ENCODE measurements at places on chromosomes 1 and 21.

GRCh38 chr1:241714321-241715218 is 62.5 kb downstream of the WDR64 start:
- DNase-seq: no peak

GRCh38 chr1:20785907-20786252 is 1.2 kb downstream of the HP1BP3 start:
- DNase-seq: no peak

- no peak for DNase-seq
Observed at GRCh38 chr1:183023146-183023600, at the start of gene LAMC1. Gene LAMC1 (plus strand): TSS chr1:183023420. CDS start chr1:183023717, 297 bp downstream.

DNA sequence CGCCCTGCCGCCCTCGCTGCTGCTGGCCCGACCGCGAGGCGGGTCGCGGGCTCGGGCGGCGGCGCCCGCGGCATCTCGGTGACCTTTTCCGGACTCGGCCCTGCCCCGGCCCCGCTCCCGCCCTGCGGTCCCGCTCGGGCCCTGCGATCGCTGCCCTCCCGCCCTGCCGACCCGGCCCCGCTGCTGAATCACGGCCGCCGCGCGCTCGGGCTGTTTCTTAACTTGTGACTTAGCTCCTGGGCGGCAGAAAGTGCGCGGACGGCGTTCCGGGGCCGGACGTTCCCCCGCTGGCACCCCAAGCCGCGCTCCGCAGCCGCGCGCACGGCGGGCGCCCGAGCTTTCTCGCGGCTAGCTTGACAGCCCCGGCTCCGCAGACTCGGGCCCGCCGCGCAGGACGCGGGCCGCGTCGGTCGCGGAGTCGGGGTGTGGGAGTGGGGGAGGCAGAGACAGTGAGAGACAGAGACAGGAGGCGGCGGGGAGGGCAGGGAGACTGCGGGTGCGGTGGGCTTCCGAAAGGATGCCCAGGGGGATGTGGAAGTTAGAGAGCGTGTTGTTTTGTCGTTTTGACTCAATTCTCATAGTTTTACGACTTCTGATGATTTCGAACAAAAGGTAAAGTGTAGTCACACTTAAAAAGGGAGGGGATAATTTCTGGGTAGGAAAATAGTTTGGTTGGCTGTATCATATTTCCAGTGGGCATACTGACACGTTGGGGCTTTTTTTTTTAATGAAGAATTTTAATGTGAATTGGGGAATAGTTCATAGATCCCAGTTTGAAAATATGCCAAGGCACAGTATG is 49.8 kb downstream of the PRDM2 start:
- DNase-seq: no peak

DNA sequence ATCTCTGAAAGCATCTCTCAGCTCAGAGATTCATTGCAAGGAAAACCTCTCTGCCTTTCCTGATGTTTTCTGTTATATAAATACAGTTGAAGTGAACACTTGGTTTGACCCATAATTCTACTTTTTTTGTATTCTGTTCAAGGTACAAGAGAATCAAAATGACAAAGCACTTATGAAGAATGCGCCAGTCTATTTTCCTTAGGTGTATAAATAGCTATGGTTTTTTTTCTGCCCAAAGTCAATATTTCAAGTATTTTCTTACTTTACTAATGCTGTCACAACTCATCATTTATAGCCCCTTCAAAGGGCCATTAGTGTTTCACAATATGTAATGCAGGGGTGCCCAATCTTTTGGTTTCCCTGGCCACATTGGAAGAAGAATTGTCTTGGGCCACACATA is 142.5 kb upstream of the C1orf105 start:
- DNase-seq: no peak

Measured in SIG-M5 (cell line).